ENCODE measurements at places on chromosomes 11 and 22.

DNA sequence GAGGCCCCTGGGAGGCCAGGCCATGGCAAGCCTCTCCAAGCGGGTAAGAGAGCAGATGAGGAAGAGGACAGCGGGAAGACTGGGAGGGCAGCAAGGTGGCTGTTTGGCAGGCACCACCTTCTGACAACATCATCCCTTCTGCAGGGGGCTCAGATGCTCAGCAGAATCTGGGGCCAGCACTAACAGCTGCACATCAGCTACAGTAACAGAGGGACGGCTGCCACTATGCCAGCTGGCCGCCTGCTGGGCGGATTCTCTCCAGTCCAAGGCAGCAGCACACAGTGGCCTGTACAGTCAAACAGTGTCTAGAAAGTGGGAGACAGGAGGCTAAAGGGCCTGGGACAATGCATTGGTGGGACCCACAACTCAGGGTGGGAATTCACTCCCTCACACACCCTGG, 10.7 kb upstream of the TXN2 start:
- no peak for DNase-seq

DNA sequence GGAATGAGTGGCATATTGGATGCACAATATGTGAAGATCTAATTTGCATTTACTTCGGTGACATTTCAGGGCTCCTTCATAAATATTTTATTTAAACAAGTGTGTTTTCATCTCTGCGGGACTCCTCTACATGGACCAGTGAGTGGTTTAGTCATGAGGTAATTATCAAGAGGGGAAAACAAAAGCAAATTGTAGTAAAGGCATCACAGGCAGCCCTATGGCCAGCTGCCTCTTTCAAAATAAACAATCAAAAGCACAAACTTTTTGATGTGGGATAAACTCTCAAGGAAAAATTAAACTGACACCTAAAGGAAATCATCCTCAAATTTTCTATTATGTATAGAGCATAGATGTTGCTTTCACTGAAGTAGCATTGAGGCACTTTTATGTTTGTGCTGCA, 6.0 kb downstream of the SYT9 start:
- DNase-seq, result no peak

GRCh38 chr11:3155216-3155615, 9.9 kb downstream of the OSBPL5 start:
- no peak for DNase-seq

DNA sequence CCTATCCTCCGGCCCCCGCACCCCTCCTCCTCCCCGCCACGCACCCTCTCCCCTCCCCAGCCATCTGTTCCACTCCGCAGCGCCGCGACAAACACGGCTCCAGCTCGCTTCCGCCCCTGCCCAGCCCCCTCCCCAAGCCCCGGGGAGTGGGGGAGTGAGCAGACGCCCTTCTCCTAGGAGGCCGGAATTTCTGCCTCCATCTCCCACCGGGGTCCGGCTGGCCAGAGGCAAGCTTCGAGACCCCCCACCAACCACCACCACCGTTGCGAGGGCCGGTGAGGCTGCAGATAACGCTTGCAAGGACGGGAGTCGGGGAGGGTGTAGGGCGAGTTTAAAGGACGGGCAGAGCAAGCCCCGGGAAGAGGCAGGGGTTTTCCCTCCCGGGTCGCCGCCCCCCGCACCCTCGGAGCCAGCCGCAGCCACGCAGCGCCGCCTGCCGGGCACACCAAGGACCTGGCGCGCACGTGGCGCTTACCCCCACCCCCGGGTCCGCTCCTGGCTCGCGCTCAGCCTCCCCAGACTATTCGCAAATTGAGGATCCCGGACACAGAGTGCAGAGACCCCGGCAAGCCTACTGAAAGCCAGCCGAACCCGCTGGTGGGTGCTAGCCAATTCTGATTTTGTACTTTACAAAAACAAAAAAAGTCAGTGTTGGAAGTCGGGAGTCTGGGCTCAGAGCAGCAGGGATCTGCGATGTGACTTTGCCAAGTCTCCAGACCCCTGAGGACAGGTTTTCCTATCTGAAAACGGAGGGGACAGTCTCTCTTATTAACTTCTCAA, 22.6 kb downstream of the RTN4RL2 start:
- DNase-seq, result no peak

- DNase-seq, result no peak
Measured at GRCh38 chr11:2091786-2092463, 47.3 kb downstream of the IGF2 start.

DNA sequence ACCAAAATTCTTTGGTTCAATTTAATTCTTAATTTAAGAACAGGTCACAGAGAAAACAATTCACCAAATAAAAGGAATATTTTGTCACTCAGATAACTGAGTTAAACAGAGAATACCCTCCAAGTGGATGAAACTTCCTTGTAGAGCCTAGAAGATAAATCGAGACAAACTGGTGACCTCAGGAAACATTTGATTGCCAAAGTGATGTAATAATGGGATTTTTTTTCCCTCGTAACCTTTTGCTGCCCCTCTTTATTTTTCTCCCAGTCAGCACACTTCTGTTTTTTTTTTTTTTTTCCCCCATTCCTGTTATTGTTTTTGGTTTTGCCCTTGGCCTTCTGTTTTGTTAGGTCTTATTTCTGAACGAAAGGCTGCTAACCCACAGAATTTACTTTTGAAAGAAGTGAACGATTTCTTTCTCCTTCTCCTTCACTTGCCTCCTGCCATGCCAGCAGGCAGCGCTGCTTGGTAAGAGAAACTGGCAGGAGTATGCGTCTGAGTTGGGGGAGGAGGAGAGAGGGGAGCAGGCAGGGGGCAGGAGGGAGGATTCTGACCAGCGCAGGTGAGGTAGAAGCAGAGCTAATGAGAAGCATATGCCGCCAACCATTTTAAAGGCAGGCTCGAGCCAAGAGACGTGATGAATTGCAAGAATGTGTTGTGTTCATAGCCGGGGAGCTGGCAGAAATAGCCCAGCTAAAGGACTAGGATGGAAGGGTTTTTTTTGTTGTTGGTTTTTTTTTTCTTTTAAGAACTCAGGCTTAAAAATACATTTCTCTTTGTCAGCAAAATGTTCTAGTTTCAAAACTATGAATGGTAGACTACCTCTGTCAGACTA, 121.9 kb upstream of the MTMR2 start:
- no peak for DNase-seq

DNA sequence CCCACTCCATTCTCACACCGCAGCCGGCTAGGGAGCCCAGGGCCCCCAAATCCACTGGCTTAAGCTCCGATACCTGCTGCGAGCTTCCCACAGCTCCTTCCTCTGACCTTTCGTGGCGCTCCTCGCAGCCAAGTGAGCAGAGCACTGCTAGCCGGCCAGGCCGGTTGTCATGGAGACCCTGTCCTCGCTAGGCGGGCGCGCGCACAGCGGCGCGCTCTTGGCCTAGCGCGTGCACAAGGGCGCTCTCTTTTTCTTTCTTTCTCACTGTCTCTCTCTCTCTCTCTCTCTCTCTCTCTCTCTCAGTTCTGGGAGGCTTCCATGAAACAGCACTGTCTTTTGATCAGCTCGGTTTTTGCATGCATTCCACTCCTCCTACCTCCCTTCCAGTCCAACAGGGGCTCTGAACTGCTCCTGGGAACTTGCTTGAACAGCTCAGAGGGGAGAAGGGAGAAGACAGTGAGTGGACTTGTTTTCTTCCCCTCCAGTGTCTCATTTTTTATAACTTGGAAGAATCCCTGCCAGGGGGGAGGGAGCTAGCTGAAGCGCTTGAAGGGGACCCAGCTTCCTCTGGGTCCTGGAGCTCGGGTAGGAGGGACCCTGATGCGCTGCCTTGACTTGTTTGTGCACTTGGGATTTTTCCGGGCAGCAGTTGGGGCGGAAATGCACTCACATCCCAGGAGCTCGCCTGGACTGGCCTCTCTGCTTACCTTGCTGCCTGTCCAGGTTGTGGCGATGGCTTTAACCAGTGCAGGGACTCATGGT, 100.3 kb upstream of the AKIP1 start:
- no peak for DNase-seq
